ENCODE measurements at places on chromosomes 1 and 21. TPM values are rescaled to one million over a fixed set of nuclear protein-coding genes. Genes with fewer than 3 reads are reported as not detected.

The ITGB2 gene
- total RNA-seq: 581 TPM

The NECTIN4 gene
- total RNA-seq: not detected

The HCN3 gene
- total RNA-seq: 0.63 TPM

The GPA33 gene
- not detected for total RNA-seq

The SAMSN1 gene
- 24.6 TPM for total RNA-seq

The DCDC2B gene
- not detected for total RNA-seq

The KANK4 gene
- total RNA-seq: 1.7 TPM

The FRRS1 gene
- 13.1 TPM for total RNA-seq

The ZMYM1 gene
- 3.7 TPM for total RNA-seq

The GABPA gene
- total RNA-seq: 17.7 TPM

The OR14K1 gene
- not detected for total RNA-seq

The TCHHL1 gene
- not detected for total RNA-seq

The TCEA3 gene
- 5.0 TPM for total RNA-seq

The SPSB1 gene
- 56.9 TPM for total RNA-seq

The FCRLA gene
- total RNA-seq: 0.48 TPM

The MROH9 gene
- total RNA-seq: not detected

The TPTE gene
- total RNA-seq: not detected

The FGR gene
- total RNA-seq: 131 TPM

The RUNX3 gene
- total RNA-seq: 1.6 TPM

The BTG3 gene
- total RNA-seq: 42.5 TPM

The SLC2A5 gene
- 4.1 TPM for total RNA-seq

The SMPDL3B gene
- 17.2 TPM for total RNA-seq

The SLC45A1 gene
- 3.2 TPM for total RNA-seq

The CFHR5 gene
- total RNA-seq: not detected

The PLEKHO1 gene
- total RNA-seq: 68.6 TPM

The CRB1 gene
- not detected for total RNA-seq

The ST6GALNAC5 gene
- not detected for total RNA-seq

The MAEL gene
- not detected for total RNA-seq

Data from omental fat pad (tissue), 4 donors.